ENCODE measurements at places on chromosomes 5 and 9. TPM values are rescaled to one million over a fixed set of nuclear protein-coding genes. Genes with fewer than 3 reads are reported as not detected.

The SOX30 gene
- 0.15 TPM for polyA plus RNA-seq

The DBN1 gene
- polyA plus RNA-seq = 55.4 TPM

The CAMK4 gene
- 0.58 TPM for polyA plus RNA-seq

The TLX3 gene
- polyA plus RNA-seq = 0.05 TPM

The FCN2 gene
- polyA plus RNA-seq = not detected

The ENC1 gene
- polyA plus RNA-seq = 57.2 TPM

The BTNL8 gene
- polyA plus RNA-seq = not detected

The GPR150 gene
- 0.28 TPM for polyA plus RNA-seq

The SLC46A2 gene
- 0.04 TPM for polyA plus RNA-seq

The MRPS2 gene
- polyA plus RNA-seq = 45.4 TPM

The CER1 gene
- polyA plus RNA-seq = not detected

Data from ovary (tissue), 10 donors.